ENCODE measurements at places on chromosomes 1 and 21.
A peak's percentile ranks its signal among the peaks of the same experiment; 100 is the strongest.

GRCh38 chr1:34663031-34663430, 91.8 kb upstream of the GJB5 start:
- peak; percentile 17 for DNase-seq

DNA sequence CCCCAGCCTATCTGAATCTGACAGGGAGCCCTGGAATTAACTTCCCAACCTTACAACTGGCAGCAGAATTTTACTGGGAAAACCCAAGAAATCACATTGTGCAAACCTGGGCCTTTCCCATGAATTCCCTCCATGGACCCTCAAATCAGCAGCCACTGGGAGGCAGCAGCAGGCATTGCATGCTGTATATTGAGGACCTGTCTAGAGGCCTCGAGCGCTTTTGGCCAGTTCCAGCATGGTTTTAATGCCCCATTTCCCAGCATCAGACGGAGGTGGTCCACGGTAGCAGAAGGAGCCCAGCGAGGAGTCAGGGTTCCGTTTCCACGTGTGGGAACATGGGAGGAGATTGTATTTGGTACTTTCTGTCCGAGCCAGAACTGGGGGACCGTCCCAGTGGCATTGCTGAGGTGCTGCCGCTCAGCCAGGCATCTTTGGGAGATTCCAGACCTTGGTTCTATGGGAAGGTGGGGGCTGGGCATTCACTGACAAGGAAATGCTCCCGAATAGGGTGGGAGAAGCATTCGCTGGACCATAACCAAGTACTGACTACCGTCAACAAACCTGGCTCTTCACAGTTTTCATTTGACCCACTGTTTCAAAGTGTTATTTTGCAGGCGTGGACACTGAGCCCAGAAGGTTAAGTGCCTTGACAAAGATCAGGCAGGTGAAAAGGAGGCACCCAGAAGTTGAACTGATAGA, 15.9 kb downstream of the BMP8A start:
- peak; percentile 3 for DNase-seq

- no peak for DNase-seq
These were observed 64.0 kb downstream of the DDX20 start for GRCh38 chr1:111819566-111820263.

- no peak for DNase-seq
These were observed 8.7 kb downstream of the PLXNA2 start for GRCh38 chr1:208235356-208235981.

GRCh38 chr1:86965012-86965826, 50.8 kb downstream of the HS2ST1 start:
- DNase-seq, result no peak

DNA sequence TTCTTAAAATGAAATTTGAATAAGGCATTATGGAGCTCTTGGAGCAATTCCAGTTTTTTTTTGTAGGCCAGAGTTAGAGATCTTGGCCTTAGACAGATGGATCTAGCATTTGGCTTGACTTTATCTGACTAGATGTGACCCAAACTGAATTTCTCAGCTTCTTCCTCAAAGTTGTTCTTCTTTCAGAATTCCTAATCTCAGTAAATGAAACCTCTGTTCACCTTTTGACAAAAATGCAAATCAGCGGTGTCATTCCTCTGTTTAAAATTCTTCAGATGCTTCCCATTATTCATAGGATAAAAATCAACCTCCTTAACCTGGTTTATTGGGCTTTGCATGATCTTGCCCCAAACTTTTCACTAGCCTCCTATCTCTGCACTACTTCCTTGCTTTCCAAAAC, 177.6 kb downstream of the RASAL2 start:
- no peak for DNase-seq

DNA sequence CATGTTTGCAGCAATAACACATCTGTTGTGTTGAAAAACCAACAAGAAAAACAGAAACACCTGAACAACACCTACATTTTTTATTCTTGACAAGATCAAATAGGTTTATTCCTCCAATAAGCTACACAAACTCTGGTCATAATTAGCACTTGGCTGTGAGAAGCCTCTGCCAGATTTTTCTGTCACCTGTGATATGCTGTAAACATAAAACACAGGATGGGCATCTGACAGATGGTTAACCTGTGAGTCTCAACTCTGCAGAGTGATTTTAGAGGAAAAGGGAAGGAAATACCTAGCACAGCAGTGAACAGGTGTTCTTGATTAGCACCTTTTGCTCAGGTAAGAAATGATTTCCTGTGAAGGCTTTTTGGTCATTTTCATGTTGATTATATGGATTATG, 175.4 kb upstream of the COA6 start:
- DNase-seq, result no peak

DNA sequence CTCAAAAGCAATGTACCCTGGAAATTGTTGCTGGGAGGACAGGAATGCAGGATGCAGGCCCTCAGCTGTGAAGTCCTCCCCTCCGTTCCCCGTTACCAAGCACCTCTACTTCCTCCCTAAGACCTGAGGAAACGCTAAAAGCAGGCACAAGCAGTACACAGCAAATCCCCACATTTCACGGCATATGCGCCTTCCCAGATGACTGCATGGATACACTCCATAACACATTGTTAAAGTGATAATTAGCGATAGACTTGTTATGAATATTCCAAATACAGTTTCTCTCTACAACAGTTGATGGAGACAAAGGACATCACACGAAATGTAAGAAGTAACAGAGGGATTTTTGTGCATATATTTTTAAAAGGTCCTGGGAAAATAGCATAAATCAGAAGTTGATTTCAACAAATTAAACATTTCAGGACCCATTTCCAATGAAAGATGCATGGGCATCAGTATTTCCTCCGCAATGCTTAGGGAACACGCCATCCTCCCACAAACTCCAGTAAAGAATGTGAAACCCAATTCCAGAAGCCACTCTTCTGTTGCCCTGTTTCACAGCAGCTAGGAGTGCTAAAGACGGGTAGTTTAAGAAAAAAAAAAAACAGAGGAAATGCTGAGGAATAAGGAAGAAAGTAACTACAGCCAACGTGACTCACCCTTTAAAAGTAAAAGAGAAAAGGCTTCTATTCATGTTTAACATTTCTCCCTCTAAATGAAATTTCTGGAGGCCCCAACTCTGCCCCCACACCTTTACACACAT, 75.5 kb downstream of the HIVEP3 start:
- no peak for DNase-seq

GRCh38 chr1:4616831-4617465, 37.5 kb upstream of the AJAP1 start:
- DNase-seq, result no peak

GRCh38 chr1:225963735-225964530, 22.9 kb upstream of the LEFTY2 start:
- no peak for DNase-seq

DNA sequence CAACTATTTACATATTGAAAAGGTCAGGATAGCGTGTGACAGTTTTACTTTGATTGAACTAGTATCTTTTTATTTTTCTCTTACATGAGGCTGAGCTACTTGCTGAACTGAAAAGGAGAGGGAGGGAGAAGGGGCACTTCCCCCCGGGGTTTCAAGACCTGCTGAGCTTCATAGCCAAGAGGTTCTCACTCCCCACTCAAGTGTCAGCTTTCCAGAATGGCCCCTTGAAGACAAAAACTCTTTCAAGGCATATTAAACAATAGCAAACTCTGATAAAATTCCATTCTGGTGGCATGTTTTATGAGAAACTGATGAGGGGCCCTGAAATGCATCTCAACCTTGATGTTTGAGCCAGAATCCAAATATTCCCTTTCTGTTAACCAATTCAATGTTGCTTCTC, 143.0 kb downstream of the KAZN start:
- peak; percentile 52 for DNase-seq

DNA sequence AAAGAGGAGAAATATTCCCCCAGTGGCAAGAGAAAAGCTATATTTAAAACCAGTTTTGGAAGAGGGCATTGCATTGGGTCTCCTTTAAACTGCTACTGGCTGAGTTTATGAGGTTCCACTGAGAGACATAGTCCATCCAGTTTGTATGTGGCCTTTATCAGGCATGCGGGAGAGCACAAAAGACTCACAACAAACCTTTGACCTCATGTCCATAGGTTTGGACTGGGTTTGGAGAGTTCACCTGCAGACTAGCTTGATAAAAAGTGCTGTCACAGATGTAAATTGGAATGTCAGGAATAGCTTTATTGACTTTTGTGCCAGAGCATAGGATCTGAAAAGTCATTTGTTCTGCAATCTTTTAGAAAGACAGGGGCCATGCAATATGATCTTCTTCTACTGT, 131.0 kb upstream of the NRIP1 start:
- DNase-seq, result no peak

- DNase-seq, result no peak
These were observed 97.8 kb upstream of the CHODL start for GRCh38 chr21:18146820-18147219.

GRCh38 chr21:25039461-25040380, 567.6 kb downstream of the MRPL39 start:
- no peak for DNase-seq

DNA sequence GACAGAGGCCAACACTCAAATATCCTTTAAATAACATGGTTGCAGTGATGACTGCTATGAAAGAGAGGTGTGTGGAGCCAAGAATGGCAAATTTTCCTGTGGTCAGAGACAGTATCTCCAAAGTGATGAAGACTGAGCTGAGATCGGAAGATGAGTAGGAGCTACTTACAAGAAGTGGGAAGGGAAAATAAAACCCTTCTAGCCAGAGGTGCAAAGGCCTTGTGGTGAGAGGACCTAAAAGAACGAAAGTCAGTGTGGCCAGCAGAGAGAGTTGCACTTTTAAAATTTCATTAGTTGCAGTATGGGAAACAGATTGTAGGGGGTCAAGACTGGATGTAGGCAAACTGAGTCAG, 17.8 kb downstream of the SLAMF7 start:
- no peak for DNase-seq

GRCh38 chr1:6001992-6002576, 9.9 kb upstream of the NPHP4 start:
- DNase-seq, result peak; percentile 83

DNA sequence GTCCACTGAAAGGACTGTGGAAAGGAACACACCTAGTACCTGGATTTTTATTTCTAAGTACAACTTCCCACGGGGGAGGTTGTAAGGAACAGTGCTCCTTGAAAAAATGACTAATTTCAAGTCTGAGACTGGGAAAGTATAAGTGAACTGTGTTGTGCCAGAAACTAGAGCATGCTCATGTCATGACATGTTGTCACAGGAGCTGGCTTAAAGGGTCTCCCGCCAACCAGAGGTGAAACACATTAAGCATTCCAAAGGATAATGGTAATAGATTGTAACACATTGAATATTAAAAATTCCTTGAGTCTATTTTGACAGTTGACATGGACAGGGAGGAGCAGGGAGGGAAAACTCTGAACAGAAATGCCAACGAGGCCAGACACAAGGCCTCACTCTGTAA, 6.3 kb downstream of the ATP2B4 start:
- DNase-seq, result no peak

DNA sequence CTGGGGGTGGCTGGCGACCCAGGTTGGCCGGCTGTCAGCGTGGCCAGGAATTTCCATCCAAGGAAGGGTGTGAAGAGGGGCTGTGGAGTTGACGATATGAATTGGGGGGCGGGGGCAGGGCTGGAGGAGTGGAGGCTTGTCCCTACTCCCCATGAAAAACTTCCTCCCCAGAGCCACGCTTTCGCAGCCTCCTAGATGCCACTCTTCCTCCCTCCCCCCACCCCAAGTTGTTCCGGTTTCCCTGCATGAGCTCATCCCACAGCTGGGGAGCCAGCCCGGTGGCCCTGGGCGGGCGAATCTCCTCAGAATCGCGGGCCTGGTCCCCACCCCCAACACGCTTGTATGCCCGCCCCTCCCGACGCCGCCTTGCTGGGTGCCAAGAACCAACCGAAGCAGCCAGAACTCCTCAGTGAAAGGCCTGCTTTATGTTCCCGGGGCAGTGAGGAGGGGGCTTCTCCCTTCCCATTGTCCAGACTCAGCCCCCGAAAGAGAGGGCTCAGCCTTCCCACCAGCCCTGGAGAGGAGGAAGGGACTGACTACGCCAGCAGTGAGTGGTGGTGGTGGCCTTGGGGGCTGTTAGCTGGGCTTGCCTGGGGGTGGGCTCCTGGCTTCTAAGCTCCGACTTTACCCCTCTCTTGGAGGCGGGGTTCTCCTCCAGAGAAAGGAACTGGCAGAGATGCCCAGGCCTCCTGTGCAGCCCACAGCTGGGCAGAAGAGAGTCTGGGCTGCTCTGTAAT, 1.8 kb upstream of the CSMD2 start:
- no peak for DNase-seq
